Activated CD4-positive, CD25-positive, alpha-beta regulatory T cell (primary cell): ENCODE measurements at places on chromosomes 5 and 9.

DNA sequence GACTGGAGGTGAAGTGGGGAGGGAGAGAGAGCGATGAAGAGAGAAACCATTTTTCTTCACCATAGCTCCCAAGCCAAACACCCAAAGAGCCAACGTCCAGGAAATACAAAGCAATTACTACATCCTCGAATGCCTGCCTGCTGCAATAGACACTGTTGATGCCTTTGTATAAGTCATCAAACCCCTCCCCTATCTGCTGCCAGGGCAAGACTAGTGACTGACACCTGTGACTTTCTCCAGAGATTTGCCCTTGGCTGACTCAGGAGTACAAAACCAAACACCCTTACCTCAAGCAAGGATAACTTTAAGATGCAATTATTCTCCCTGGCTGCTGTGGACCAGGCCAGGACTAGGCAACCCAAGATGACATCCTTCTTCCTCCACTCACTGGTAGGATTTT lies 81.8 kb upstream of the RASA1 start:
- no peak for DNase-seq

DNA sequence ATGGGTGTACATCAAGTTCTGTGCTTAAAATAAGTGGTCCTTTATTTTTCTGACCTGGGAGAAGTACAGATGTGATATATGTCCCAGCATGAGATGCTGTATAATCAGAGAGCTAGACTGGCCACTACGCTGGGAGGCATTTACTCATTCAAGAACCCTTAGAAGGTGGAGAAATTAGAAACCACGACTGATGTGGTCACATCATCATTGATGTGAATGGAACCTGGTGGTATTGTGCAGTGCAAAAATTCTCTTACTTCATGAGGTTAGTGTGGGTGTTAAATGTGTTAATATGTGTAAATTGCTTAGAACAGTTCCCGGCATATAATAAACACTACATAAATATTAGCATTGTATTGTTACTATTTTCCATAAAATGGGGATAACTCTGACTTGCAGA lies 69.5 kb upstream of the CKMT2 start:
- no peak for DNase-seq

GRCh38 chr5:76022611-76023010 lies 60.6 kb upstream of the SV2C start:
- DNase-seq: no peak

GRCh38 chr9:33158843-33159776 lies 8.0 kb downstream of the B4GALT1 start:
- no peak for DNase-seq

DNA sequence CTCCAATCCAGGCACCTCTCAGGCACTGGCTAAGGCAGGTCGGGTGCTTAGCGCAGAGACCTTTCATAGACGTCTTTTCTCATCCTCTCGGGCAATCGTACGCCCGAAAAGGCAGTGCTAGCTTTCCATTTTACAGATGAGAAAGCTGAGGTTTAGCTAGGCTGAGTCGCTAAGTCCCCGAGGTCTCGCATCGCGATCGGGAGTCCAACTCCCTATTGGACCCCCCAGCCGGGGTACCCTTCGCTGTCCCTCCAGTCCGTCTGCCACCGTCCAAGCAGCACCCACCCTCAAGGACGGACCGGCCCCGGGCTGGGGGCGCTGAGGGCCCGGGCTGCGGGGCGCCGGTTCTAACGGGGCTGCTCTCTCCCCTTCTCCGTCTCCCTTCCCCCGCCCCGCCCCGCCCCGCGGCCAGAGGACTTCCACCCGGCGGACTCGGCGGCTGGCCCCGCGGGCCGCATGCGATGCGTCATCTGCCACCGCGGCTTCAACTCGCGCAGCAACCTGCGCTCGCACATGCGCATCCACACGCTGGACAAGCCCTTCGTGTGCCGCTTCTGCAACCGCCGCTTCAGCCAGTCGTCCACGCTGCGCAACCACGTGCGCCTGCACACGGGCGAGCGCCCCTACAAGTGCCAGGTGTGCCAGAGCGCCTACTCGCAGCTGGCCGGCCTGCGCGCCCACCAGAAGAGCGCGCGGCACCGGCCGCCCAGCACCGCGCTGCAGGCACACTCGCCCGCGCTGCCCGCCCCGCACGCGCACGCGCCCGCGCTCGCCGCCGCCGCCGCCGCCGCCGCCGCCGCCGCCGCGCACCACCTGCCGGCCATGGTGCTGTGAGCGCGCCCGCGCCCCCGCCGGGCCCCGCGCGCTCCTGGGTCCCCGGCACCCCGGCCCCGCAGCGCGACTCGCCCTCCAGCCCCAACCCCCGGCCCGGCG lies 12.5 kb upstream of the EXOSC2 start:
- DNase-seq: peak; percentile 12

DNA sequence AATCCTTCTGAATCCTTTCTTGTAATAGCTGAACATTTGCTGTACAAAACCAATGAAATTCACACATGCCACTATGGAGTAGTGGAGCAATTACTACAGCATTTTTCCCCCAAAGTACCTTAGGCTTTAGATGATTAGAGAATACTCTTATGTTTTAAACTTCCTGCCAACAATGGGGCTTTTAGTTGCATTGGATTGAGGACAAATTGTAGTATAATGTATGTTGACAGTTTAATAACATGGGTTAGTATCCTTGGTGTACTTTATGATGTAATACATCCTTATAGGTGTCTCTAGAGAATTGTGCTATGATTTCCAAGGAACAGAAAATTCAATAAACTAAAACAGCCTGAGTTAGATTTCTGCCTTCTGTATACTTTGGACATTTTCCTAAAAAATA lies 422.7 kb upstream of the GRAMD2B start:
- no peak for DNase-seq
